Tibial nerve (tissue), 4 donors: ENCODE measurements at places on chromosomes 1 and 21. TPM values are rescaled to one million over a fixed set of nuclear protein-coding genes. Genes with fewer than 3 reads are reported as not detected.

Gene ITGB2
- 69.0 TPM for total RNA-seq

Gene SMCP
- total RNA-seq: not detected

- no peaks in the 10 kb centered on the region for H3K27me3 ChIP-seq
- no peaks in the 10 kb centered on the region for H3K36me3 ChIP-seq
- H3K27ac ChIP-seq: peak overlapping the region; percentile 10
Observed at GRCh38 chr1:237011432-237011831, 7.2 kb upstream of the MT1HL1 start.

- no peaks in the 10 kb centered on the region for H3K27me3 ChIP-seq
- DNase-seq: no peak
- H3K4me1 ChIP-seq: peaks cover 12% of the 10 kb centered on the region
Observed at GRCh38 chr1:226414098-226414698, 6.3 kb upstream of the PARP1 start.

GRCh38 chr1:18913065-18913835, 10.9 kb upstream of the ALDH4A1 start:
- H3K27me3 ChIP-seq: no peaks in the 10 kb centered on the region
- no peaks in the 10 kb centered on the region for H3K36me3 ChIP-seq
- DNase-seq: peak; percentile 56
- H3K4me3 ChIP-seq: no peak overlapping the region
- no peak overlapping the region for H3K27ac ChIP-seq
- H3K4me1 ChIP-seq: peaks cover 4% of the 10 kb centered on the region

GRCh38 chr1:96509951-96510350, 211.6 kb upstream of the PTBP2 start:
- no peaks in the 10 kb centered on the region for H3K36me3 ChIP-seq
- H3K27ac ChIP-seq: no peak overlapping the region
- DNase-seq: no peak
- H3K4me1 ChIP-seq: no peaks in the 10 kb centered on the region
- H3K27me3 ChIP-seq: no peaks in the 10 kb centered on the region

- H3K27me3 ChIP-seq: no peaks in the 10 kb centered on the region
- no peaks in the 10 kb centered on the region for H3K4me1 ChIP-seq
- DNase-seq: no peak
- H3K4me3 ChIP-seq: no peak overlapping the region
Observed at GRCh38 chr1:172451002-172451443, 7.2 kb upstream of the PIGC start.

DNA sequence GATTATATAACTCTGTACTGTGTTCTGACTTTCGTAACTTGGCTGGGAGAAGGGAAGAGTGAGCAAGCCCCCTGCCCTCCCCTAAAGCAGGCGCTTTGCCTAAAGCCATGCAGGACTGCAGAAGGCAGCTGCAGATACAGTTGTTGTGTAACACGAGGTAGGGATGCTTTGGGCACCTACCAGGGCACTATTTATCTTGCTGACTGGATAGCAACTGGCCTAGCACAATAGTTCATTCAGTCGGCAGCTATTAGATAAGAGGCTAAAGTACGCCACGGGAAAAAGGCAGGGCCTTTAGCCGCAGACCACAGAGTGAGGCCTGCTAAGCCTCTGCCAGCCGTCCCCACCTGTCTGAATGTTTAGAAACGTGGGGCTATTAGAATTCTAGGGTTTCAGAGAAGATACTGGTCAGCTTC, 80.9 kb downstream of the TTC3 start:
- no peaks in the 10 kb centered on the region for H3K36me3 ChIP-seq
- DNase-seq: no peak
- no peak overlapping the region for H3K27ac ChIP-seq
- no peaks in the 10 kb centered on the region for H3K27me3 ChIP-seq
- H3K4me1 ChIP-seq: no peaks in the 10 kb centered on the region
- H3K4me3 ChIP-seq: no peak overlapping the region

GRCh38 chr1:112389689-112390088, 6.3 kb upstream of the CTTNBP2NL start:
- no peak for DNase-seq
- peaks cover 47% of the 10 kb centered on the region for H3K4me1 ChIP-seq
- no peaks in the 10 kb centered on the region for H3K36me3 ChIP-seq
- H3K4me3 ChIP-seq: no peak overlapping the region
